Naive thymus-derived CD4-positive, alpha-beta T cell (primary cell): ENCODE measurements at places on chromosomes 2 and 18.

GRCh38 chr18:76260941-76261472 is 234.0 kb downstream of the ZNF516 start:
- no peak overlapping the region for H3K27ac ChIP-seq
- H3K4me1 ChIP-seq = no peaks in the 10 kb centered on the region
- H3K27me3 ChIP-seq = no peaks in the 10 kb centered on the region
- no peak for DNase-seq

- H3K27ac ChIP-seq = no peak overlapping the region
- peaks cover 74% of the 10 kb centered on the region for H3K4me1 ChIP-seq
- DNase-seq = no peak
- no peak overlapping the region for H3K4me3 ChIP-seq
Observed at GRCh38 chr2:101733257-101733993, 35.9 kb downstream of the MAP4K4 start.

DNA sequence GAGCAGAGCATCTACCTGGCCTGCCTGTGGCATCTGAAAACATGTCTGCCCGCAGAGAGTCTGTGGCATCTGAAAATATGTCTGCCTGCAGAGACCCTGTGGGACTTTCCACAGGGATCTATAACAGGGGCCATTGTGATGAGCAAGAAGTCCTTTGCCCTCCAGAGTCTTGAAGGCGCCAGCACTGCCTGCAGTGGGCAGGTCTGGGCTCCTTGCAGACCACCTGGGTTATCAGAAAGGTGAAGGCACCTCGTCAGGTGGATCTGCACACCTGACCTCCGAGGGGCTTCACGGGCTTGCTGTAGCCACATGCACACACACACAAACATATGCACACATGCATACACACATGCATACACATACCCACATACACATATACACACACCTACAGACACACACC is 189.5 kb upstream of the HDAC4 start:
- H3K4me1 ChIP-seq = no peaks in the 10 kb centered on the region
- no peaks in the 10 kb centered on the region for H3K36me3 ChIP-seq
- no peaks in the 10 kb centered on the region for H3K27me3 ChIP-seq
- DNase-seq = no peak
- H3K4me3 ChIP-seq = no peak overlapping the region
- H3K27ac ChIP-seq = no peak overlapping the region

GRCh38 chr2:20728114-20728758 is 61.3 kb downstream of the GDF7 start:
- DNase-seq = no peak
- H3K4me1 ChIP-seq = no peaks in the 10 kb centered on the region
- H3K36me3 ChIP-seq = no peaks in the 10 kb centered on the region
- no peaks in the 10 kb centered on the region for H3K27me3 ChIP-seq
- H3K27ac ChIP-seq = no peak overlapping the region

- H3K4me3 ChIP-seq = no peak overlapping the region
- no peaks in the 10 kb centered on the region for H3K36me3 ChIP-seq
- no peaks in the 10 kb centered on the region for H3K27me3 ChIP-seq
- H3K27ac ChIP-seq = no peak overlapping the region
- no peak for DNase-seq
Observed at GRCh38 chr2:162056796-162057399, 17.1 kb downstream of the DPP4 start.

DNA sequence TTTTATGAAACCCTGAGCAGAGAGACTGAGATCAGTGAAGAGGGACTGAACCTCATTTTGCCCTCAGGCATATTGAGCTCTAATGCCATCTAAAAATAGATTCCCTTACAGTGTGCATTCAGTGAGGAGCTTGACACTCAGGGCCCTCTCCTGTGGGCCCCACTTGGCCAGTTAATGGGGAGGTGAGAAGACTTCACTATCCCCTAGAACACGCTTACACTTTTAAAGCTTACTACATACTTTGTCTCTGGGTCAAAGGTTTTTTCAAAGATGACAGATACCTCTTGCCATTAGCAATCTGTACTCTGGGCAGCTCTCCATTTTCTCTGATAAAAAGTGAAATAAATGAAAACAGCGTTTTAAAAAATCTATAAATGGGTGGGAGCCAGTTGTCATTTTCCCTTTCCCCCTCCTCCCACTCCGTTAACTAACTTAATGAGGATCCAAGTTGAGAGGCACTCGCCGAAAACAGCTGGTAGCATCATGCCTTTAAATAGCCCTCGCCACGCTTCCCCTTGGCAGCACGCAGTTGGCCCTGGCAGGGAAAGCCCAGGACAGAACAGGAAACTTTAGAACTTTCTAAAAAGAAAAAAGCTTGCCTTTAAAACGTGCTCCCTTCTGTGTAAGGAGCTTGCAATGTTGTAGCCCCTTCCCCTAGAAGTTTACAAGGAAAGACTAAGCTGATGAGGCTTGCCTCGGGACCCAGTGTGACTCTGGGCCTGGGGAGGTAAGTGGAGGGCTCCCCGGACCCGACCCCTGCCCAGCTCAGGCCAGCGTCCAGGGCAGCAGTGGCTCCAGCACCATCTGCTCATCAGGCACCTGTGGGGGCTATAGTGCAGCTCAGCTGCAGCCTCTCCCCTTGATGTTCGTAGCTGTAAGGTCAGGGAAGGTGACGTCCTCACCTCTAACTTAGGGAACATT is 58.8 kb upstream of the FOSL2 start:
- no peak overlapping the region for H3K4me3 ChIP-seq
- H3K27me3 ChIP-seq = no peaks in the 10 kb centered on the region
- no peak overlapping the region for H3K27ac ChIP-seq
- DNase-seq = no peak
- no peaks in the 10 kb centered on the region for H3K36me3 ChIP-seq

DNA sequence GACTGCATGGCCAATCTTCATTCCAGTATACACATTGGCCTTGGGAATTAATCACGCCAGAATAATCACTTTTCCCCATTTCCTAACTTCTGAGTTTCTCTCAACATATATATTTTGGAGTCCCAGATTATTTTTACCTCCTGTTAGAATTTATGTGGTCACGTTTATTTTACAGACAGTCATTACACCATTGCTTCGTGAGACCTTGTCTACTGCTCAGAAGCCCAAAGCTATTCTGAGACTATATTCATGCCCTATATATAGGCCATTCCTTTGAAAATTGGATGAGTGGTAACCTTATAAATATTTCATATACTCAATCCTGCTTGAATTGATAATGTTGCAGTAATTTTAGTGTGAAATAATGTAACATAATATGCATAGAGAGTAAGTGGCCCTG is 610.0 kb upstream of the CDH2 start:
- no peak overlapping the region for H3K27ac ChIP-seq
- no peak for DNase-seq
- no peaks in the 10 kb centered on the region for H3K4me1 ChIP-seq
- no peak overlapping the region for H3K4me3 ChIP-seq
- H3K27me3 ChIP-seq = no peaks in the 10 kb centered on the region

DNA sequence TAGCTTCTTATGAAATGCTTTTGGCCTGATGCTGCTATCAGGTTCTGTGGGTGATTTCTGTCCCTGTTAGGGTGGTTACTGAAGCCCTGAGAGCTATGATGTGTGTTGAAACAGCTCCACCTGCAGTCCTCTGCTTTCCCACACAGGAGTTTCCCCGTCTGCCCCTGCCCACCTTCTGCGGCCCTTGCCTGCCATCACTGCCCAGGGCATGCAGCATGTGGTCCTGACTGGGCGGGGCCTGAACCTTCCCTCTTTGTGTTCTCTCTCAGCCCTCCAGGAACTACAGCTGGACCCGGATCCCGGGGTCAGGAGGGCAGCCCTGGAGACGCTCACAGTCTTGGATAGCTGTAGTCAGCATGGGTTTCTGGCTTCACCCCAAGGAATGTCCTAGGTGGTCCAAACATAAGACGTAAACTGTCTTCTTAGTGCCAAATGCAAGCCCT is 21.4 kb downstream of the HJURP start:
- no peaks in the 10 kb centered on the region for H3K4me1 ChIP-seq
- H3K36me3 ChIP-seq = no peaks in the 10 kb centered on the region
- no peak overlapping the region for H3K4me3 ChIP-seq
- H3K27me3 ChIP-seq = no peaks in the 10 kb centered on the region
